HuH-7.5 (cell line): ENCODE measurements at places on chromosomes 12 and 14.
A peak's percentile ranks its signal among the peaks of the same experiment; 100 is the strongest.

DNA sequence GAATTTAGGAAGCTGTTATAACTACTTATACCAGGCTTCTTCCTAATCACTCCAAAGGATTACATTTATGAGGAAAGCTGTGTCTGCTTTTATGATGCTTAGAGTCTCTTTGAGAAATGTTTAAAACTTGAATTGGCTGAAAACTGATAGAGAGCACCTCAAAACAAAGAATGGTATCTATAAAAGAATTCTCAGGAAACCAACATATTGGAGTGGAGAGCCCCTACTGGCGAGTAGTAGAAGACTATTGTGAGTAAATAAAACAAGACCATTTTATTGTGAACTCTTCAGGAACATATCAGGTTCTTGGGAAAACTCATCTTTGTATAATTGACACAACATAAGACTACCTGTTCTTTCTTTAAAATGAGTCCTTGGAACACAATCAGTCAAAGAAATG is 578.6 kb downstream of the RERGL start:
- DNase-seq, result no peak

- no peak for DNase-seq
Observed at GRCh38 chr14:71358209-71358931, 451.1 kb downstream of the PCNX1 start.

- no peak for DNase-seq
Observed at GRCh38 chr14:34009956-34010355, 59.1 kb upstream of the EGLN3 start.

- DNase-seq, result no peak
Observed at GRCh38 chr14:94575730-94576585, 5.3 kb upstream of the SERPINA5 start.

DNA sequence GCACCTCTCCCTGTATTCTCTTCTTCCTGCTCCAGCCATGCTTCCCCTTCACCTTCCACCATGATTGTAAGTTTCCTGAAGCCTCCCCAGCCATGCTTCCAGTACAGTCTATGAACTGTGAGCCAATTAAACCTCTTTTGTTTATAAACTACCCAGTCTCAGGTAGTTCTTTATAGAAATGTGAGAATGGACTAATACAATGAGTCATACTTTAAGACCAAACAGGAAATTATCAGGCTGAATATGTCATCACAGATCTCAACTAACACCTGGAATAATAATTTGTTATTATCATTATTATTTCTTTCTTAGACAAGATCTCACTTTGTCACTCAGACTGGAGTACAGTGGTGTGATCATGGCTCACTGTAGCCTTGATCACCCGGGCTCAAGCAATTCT is 85.4 kb downstream of the KCNMB4 start:
- DNase-seq, result no peak

DNA sequence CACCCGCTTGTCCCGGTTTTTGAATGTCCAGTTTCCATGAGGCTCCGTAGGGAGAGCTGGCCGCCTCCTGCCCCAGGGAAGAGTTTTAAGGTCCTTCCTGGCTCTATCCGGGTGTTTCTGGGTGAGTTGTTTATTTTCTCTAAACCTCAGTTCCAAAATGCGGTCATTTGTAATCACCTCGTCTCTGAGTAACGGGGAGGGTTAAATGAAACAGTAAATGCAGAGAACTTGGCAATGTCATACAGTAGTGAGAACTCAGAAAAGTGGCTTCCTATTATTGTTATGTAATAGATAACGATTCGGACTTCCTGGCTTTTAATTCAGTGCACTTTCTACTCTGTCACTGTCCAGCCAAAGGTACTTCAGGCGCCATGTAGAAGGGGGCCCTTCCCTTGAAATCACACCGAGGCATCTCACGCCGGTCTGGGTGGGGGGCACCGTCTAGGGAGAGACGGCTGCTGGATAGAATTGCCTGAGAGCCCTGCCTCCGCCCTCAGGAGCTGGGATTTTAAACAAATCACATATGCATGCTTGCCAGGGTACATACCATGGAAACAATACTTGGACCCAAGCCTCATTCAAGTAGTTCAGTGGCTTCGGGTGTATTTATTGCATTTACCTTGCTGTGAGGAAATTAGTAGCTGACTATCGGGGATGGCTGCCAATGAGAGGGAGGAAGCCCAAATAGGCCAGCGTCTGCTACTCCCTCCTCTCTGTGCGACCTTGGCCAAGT is 26.4 kb downstream of the NOS1 start:
- no peak for DNase-seq

- DNase-seq, result no peak
Observed at GRCh38 chr12:77947330-77947729, 116.6 kb downstream of the NAV3 start.

- no peak for DNase-seq
Observed at GRCh38 chr14:36316131-36316530, 4.3 kb downstream of the MBIP start.

DNA sequence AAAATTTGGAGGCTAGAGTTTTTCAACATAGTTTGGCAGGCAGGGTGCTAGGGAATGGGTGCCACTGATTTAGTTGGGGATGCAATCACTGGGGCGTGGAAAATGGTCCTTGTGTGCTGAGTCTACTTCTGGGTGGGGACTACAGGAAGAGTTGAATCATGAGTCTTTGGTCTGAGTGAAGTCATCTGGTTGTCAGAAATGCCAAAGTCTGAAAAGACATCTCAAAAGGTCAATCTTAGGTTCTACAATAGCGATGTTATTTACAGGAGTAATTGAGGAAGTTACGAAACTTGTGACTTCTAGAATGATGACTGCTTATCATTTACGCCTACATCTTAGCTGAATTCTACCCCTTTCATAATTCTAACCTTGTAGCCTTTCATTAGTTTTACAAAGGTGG is 209.1 kb downstream of the NUBPL start:
- no peak for DNase-seq

GRCh38 chr12:119829439-119829838 is 47.7 kb downstream of the CIT start:
- no peak for DNase-seq

DNA sequence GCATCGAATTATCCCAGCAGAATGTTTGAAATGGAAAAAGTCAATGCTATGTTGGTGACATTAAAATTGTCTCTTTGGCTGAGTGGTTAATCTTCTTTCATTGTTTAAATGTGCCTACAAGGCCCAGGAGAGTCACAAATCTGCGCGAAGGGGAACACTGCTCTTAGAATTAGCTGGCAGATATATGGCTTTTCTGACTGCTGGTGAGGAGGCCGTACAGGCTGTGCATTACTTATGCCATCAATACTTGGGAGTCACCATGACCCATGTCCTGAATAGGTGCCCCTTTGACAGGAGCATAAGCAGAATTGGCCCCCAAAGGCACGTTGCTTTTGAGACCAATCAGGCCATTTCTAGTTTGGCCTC is 521.5 kb downstream of the FUT8 start:
- DNase-seq, result no peak

GRCh38 chr12:112117685-112118084 is 7.7 kb upstream of the TRAFD1 start:
- DNase-seq, result no peak

DNA sequence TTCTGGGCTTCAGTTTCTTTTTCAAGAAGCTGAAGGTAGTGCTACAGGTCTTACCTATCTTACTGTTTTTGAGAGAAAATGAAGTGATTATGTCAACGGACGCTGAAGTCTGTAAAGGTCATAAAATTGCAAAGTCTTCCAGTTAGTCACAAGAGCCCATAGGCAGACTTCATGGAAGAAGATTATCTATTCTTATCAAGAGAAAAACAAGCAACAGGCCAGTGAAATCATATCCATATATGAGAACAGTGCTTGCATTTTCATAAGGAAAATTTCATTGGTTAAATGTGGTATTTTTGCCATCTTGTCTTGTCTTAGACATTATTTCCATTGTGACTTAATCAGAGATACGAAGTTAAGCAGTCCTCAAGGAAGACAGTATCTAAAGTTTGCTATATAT is 412.7 kb upstream of the SEL1L start:
- no peak for DNase-seq

- no peak for DNase-seq
Observed at GRCh38 chr14:49193332-49194065, 392.7 kb downstream of the RPS29 start.

- peak; percentile 4 for DNase-seq
Observed at GRCh38 chr14:22047115-22047514, 373.5 kb upstream of the OR4E1 start.

GRCh38 chr12:132239796-132240668 is 89.4 kb downstream of the GALNT9 start:
- no peak for DNase-seq

GRCh38 chr12:31603546-31604009 is 12.6 kb upstream of the DENND5B start:
- no peak for DNase-seq

DNA sequence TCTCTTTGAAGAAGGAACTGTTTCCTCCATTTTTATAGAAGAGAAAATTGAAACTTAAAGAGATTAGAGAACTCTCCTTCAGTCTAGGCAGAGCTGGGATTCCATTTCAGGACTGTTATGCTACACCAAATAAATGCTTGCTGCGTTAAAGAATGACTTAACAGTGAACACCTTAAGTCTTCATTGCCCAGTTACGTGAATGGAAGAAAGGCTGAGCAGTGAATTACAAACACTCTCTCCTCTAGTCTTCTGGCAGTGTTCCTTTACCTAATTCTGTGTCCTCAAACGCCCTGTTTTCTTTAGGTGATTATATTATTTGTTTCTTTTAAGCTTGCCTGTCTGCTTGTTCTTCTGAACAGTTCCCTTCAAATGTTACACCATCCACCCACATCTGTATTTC is 59.7 kb downstream of the RCOR1 start:
- no peak for DNase-seq

DNA sequence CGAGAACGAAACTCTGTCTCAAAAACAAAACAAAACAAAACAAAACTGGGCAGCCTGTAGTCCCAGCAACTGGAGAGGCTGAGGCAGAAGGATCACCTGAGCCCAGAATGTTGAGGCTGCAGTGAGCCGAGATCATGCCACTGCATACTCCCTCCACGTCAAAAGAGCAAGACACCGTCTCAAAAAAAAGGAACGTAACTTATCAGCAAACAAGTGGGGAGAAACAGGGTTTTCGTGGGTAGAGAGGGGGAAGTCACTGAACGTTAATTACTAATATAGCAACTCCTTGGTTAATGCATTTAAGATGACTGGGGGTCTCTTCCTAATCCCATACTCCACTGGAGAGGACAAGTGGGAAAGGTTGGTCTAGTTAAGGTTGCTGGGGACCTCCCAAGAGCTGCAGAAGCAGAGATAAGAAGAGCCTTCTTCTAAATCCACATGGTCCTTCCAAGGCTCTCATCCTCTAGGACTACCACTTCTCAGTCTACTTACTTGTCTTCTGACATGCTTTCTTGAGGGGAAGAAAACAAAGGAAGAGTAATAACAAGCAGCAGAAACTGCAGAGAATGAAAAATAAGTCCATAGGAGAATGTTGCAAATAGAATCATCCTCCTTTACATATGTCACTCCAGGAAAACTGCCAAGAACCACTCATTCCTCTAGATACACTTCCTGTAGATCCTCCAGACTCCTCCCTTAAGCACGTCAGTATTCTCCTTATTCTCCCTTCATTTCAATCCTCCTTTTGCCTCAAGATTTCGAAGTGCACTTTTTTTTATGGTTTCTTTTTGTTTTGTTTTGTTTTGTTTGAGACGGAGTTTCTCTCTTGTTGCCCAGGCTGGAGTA is 5.8 kb downstream of the NUMB start:
- DNase-seq, result no peak

DNA sequence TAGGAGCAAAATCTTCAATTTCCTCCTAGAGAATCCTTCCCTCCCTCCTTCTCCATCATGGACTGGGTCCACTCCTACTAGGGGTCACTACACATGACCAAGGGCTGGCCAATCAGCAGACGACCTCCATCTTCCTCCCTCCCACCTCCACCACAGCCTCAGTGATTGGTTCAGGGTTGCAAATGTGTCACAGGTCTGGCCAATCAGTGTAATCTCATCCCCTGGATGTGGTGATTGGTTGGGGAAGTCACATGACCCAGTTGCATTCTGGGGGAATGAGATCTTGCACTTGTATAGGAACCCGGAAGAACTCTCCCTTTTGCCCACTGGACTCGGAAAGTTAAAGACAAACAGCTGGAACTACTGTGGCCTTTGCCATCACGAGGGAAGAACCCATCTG is 169.2 kb downstream of the PIWIL1 start:
- no peak for DNase-seq

DNA sequence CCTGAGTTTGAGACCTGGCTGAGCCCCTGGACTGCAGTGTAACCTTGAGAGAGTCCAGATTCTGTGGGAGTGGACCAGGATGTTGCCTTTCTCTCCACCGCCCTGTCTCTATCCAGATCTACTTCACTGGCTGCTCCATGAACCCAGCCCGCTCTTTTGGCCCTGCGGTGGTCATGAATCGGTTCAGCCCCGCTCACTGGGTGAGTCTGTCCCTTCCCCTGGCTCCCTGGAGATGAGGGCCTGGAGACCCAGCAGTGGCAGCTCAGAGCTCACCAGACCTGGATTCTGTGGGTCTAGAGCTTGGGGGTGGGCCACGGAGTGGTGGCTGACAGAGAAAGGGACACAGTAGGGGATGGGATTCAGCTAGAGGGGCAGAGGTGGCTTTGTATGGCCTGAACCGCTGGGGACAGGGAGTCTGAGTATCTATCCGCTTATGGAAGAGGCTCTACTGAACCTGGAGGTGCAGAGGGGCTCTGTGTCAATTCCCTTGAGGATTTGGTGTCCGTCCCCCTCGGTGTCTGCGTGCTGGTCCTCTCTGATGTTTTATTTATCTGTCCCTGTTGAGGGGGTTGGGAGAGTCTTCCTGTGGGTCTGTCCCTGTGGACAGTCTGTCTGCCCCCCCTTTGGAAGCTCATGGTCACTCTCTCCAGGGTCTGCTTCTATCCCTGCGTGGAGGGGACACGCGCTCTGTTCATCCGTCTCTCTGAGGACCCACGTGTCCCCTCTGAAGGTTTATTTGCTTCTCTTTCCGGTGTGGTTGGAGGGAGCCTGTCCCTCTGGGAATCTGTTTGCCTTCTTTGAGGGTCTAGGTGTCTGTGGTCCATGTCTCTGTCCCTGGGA is 2.5 kb downstream of the AQP5 start:
- no peak for DNase-seq

DNA sequence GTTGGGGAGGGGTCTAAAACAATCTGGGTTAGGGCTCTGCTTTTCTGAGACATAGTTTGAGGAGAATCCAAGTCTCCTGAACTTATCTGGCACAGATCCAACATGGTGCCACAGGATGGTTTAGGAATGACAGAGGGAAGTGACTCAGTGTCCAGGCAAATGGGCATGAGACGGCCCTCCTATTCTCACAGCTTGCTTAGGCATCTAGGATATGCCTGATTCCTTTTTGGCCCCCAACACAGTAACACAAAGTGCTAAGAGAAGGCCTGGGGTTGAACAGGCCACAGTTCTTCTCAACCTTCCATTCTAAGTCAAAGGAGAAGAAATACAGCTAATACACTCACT is 117.7 kb downstream of the ZFP36L1 start:
- no peak for DNase-seq

- no peak for DNase-seq
Observed at GRCh38 chr14:78316052-78316451, 145.9 kb downstream of the NRXN3 start.

- DNase-seq, result no peak
Observed at GRCh38 chr14:65943916-65944410, 531.4 kb downstream of the FUT8 start.
